ENCODE measurements at places on chromosomes 5 and 9.
A peak's percentile ranks its signal among the peaks of the same experiment; 100 is the strongest.

DNA sequence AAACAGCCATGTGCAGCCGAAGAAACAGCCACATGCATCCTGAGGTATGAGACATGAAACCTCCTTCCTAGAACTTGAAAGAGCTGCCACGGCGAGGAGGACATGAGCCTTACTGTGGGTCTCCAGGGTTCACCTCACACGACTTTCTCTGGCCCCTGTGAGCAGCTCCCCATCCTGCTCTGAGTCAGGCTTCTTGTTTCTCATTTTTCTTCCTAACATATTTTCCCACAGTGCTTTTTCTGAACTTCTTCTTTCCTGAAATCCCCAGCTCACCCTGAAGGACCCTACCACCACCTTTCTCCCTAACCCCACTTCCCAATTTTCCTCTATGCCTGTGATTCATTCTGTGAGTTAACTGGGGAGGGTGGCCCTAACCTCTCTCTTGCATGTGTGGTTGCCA lies 33.7 kb upstream of the ADRB2 start:
- DNase-seq: no peak

- no peak for DNase-seq
Observed at GRCh38 chr9:117218951-117219350, 195.9 kb downstream of the ASTN2 start.

GRCh38 chr5:104062621-104063377 lies 500.2 kb upstream of the NUDT12 start:
- DNase-seq: no peak

GRCh38 chr5:113022661-113023060 lies 46.1 kb downstream of the DCP2 start:
- DNase-seq: no peak

DNA sequence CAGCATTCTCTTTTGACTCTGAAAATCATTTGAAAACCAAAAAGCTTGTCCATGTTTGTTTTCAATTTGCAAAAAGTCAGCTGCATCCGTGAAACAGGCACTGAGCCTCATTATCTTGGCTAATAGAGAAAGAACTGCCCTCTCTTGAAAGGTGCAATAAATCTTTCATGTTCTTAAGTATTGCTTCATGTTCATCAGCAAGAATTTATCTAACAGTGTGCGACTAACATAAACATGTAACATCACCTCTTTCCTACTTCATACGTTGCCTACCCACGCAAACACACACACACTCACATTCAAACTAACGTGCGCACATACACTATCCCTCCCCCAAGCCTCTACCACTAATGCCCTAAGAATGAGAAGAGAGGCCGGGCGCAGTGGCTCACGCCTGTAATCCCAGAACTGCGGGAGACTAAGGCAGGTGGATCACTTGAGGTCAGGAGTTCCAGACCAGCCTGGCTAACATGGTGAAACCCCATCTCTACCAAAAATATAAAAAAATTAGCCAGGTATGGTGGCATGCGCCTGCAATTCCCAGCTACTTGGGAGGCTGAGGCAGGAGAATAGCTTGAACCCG lies 629.7 kb upstream of the ZNF608 start:
- no peak for DNase-seq

GRCh38 chr5:65461490-65461889 lies 20.2 kb downstream of the ADAMTS6 start:
- no peak for DNase-seq

GRCh38 chr5:1322036-1322900 lies 22.6 kb downstream of the CLPTM1L start:
- no peak for DNase-seq

GRCh38 chr5:1343931-1344901 lies 683 bp downstream of the CLPTM1L start:
- DNase-seq: no peak

- DNase-seq: no peak
Observed at GRCh38 chr5:57795203-57795602, 312.6 kb upstream of the ACTBL2 start.

- no peak for DNase-seq
Observed at GRCh38 chr9:128043467-128043868, 23.7 kb downstream of the NAIF1 start.

- no peak for DNase-seq
Observed at GRCh38 chr5:144582066-144582465, 411.4 kb downstream of the KCTD16 start.

GRCh38 chr9:83633255-83633654 lies 10.3 kb downstream of the IDNK start:
- no peak for DNase-seq

GRCh38 chr9:69445251-69445650 lies 120.2 kb downstream of the ENTREP1 start:
- no peak for DNase-seq

GRCh38 chr9:114518599-114519022 lies 13.3 kb upstream of the WHRN start:
- DNase-seq: no peak

DNA sequence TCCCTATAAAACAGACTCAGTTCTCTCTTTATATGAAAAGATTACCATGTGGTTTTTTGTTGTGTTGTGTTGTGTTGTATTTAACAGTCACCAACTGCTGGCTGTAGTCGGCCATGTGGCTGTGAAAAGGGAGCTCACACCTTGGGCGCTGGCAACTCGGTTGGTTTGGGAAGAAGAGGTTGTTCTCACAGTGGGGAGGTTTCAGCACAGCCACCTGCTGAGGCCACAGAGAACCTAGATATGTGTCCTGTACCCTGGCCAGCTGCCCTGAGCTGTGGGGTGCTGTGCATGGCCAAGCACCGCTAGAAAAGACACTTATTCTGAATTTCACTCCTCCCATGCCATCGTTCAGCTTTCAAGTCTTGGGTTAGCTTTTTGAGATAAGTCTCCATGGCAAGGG lies 58.8 kb downstream of the SYK start:
- DNase-seq: no peak

GRCh38 chr9:134390537-134390936 lies 64.3 kb downstream of the RXRA start:
- no peak for DNase-seq

DNA sequence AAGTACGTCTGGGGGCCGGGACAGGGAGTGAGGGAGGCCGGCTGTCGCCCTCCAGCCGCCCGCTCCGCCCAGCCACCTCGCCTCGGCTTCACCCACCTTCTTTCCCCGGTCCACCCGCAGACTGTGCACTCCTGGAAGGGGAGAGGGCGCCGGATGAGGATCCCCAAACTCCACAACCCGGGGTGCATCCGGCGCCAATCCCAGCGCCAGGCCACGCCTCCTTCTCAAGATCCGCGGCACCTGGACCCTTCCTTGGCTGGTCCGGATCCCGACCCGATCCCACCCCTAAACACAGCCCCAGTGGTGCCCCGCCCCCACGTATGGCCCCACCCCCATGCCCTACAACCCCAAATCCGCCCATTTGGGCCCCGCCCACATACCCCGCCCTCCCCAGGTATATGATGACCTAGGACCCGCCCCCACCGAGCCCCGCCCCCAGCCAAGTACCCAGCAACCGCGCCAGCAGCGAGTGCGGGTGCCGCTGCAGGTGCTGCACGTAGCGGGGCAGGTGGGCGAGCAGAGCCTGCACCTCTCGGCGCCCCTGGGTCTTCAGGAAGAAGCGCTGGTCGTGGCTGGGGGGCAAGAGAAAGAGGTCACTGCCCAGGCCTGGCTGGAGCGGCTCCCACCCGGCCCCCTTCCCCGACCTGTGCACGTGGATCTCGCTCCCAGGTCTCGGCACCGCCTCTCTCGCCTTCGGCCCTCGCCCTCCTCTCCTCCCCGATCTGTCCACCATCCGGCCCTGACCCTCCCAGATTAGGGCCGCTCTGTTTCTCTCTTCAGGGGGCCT lies 3.2 kb downstream of the PIP5KL1 start:
- DNase-seq: no peak

- peak; percentile 66 for DNase-seq
Observed at GRCh38 chr9:112570671-112571167, 84.1 kb downstream of the KIAA1958 start.

DNA sequence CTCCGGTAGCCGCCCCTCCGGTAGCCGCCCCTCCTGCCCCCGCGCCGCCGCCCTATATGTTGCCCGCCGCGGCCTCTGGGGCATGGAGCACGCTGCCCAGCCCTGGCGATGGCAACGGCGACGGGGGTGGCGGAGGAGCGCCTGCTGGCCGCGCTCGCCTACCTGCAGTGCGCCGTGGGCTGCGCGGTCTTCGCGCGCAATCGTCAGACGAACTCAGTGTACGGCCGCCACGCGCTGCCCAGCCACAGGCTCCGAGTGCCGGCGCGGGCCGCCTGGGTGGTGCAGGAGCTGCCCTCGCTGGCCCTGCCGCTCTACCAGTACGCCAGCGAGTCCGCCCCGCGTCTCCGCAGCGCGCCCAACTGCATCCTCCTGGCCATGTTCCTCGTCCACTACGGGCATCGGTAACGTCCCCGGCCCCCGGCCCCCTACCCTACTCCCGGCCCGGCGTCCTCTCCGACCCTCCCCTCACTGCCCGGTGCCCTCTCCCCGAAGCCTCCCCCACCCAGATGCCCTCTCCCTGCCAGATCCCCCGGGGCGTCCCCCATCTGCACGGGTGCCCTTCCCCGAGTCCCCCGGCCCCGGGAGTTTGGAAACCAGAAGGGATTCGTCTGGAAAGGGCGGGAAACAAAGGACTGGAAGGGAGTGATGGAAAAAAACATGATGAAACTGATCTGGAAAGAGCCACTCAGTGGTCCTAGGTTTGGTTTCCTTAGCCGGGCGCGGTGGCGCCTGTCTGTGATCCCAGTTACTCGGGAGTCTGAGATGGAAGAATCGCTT lies 417 bp downstream of the SRD5A1 start:
- DNase-seq: peak; percentile 55

DNA sequence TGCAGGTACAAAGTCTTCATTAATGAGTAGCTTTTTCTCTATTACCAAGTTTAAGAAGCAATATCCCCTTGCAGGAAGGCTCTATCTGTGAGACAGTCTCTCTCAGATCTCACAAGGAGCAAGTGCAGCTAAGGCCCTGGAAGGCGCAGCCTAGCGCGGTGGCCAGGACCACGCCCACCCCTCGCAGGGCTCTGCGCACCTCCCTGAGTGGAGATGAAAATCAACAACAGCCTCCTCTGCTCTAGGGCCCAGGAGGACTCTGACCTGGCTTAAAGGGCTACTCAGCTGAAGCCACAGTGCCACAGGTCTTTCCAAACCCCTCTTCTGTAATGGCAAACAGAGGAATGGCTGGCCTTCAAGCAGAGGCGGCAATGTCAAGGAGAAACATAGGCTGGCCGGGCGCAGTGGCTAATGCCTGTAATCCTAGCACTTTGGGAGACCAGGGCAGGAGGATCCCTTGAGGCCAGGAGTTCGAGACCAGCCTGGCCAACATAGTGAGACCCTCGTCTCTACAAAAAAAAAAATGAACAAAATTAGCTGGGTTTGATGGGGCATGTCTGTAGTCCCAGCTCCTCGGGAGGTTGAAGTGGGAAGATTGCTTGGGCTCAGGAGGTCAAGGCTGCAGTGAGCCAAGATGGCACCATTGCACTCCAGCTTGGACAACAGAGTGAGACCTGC lies 11.9 kb downstream of the SEC16A start:
- no peak for DNase-seq

DNA sequence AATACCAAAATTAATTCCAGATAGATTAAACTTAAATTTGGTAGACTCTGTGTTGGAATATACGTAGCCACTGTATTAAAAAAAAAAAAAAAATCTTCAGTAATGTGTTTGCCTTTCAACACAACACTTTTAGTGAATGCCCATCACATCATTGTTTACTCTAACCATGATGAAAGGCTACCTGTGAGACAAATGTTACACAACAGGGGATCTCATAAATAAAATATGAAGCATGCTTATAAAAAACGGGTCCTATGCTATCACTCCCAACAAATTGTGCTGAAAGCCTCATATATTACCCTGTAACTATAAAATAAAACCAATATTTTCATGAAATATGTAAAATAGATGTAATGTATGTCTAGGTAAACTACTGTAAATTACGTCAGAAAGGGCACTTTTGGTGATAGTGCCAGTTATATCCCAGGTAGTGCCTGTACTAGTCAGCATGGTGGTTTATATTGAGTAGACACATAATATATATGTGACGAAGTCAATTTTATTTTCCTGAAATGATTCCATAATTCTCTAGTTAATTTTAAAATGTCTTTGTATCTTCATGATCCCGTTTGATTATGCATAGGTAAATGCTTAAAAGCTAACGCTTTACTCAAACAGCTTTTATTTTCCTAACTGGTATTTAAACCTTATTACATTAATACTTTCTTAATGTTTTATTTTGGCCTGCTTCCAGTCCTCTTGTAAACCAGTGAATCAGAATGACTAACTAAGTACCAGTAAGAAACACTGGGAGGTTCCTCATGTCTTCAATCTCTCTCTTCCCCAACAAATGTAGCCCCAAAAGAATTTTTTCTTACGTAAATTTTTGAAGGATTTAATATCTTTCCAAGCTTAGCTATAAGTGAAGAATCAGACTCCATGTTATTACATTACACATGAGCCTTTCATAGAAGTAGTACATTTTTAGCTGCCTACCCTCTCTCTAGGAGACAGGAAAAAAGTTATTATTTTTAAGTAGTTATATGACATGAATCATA lies 420.3 kb downstream of the GABRG2 start:
- DNase-seq: no peak

GRCh38 chr5:137061382-137061781 lies 437.7 kb downstream of the SPOCK1 start:
- DNase-seq: no peak

- no peak for DNase-seq
Observed at GRCh38 chr5:112862085-112862484, 998 bp downstream of the SRP19 start.

- no peak for DNase-seq
Observed at GRCh38 chr9:13111778-13112177, 167.7 kb downstream of the MPDZ start.

GRCh38 chr5:40834391-40834848 lies 602 bp downstream of the RPL37 start:
- no peak for DNase-seq

DNA sequence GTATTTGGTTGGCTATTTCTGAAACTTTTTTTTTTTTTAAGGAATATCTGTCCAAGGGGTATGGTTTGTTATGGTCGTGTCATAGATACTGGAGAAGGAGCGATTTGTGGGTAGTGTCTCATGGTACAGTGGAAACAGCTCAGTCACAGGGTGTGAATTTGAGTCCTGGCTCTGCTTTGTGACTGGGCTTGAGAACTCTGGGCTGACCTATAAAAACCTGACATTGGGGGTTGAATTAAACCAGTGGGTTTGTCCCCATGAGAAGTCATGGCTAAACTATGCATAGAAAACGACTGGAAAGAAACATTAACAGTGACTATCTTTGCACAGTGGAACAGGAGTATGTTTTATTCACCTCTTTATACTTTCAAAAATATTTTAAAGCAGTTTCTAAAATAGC lies 54.7 kb downstream of the MACROH2A1 start:
- no peak for DNase-seq

DNA sequence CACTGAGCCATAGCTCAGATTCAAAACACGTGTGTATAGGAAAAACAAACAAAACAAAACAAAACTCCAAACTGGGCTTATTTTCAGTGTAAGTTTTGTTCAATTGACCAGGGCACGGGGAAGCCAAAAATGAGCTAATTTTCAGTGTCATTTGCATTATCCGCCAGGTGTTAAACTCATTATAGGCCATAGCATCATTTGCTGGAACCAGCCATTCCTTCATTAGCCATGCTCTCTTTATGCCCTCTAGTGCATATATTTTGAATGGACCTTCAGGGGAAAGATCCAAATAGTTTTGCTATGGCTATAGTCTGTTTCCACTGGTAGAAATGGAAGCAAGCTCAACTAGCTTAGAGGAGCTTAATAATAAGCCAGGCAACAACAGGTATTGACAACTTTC lies 1205.2 kb upstream of the DMAC1 start:
- DNase-seq: no peak

- DNase-seq: no peak
Observed at GRCh38 chr5:118988866-118989180, 476 bp upstream of the DTWD2 start.

All from substantia nigra (tissue), 51 donors.